Glomerular endothelial cell (primary cell): ENCODE measurements at places on chromosomes 3 and 15. TPM values are rescaled to one million over a fixed set of nuclear protein-coding genes. Genes with fewer than 3 reads are reported as not detected.

- no peak for DNase-seq
Observed at GRCh38 chr15:77966540-77967234, 110.8 kb downstream of the TBC1D2B start.

GRCh38 chr3:124714223-124714853 is 15.9 kb upstream of the UMPS start:
- DNase-seq: no peak

DNA sequence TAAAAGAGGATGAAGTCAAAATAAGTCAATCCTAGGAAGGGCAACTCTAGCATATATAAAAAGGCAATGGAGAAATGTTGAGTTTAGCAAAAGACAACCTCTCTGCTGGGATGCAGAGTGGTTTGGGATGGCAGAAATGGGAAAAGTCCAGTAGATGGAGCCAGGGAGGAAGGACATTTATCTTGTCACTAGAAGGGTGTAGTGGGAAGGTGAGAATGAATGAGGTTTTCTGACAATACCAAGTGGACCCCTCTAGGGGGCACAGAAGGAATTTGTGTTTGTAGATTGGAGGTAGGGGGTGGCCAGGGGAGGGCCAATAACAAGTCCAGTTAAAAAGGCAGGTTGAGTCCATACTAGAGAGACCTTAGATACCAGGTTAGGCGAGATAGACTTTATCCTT is 80.0 kb downstream of the THSD4 start:
- DNase-seq: no peak

DNA sequence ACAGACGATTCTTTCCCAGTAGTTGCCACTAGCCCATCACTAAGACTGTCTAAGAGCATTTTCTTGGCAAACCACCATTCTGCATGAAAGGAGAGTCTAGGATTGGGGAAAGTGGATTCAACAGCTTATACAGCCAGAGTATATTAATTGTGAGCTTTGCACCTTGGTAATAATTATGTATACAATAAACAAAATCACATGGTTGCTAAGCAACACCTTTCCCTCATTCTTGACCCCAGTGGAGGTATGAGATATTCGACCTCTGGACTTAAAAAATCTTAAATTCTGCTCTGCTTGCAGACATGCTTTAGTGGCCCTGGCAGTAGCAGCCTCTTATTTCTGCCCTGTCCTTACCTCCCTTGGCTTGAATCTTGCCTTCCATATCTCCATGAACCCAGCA is 73.1 kb downstream of the PPP2R3A start:
- no peak for DNase-seq

- no peak for DNase-seq
Observed at GRCh38 chr3:106611841-106612240, 743.0 kb upstream of the CBLB start.

- DNase-seq: no peak
Observed at GRCh38 chr3:179713643-179714090, 60.8 kb downstream of the USP13 start.

DNA sequence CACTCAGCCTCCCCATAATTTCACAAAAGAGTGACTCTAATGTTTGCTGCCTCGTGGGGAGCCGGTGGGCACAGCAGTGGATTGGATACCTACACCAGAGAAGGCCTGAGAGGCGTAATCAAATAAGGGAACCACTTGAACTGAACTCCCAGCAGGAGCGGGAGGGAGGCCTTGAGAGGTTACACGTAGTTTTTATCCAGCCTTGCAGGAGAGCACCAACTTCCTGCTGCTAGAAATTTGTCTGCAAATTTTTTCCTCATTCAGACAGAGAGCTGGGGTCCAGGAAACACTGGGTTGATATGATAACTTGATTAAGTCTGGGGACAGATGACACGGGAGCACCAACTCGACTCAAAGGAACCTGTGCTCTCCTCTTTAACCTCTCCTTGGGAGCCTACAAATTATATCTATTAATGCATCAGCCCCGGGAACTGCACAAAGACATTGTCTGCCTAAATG is 69.8 kb downstream of the HES1 start:
- no peak for DNase-seq

GRCh38 chr3:123834631-123835030 is 49.5 kb downstream of the MYLK start:
- peak; percentile 14 for DNase-seq

DNA sequence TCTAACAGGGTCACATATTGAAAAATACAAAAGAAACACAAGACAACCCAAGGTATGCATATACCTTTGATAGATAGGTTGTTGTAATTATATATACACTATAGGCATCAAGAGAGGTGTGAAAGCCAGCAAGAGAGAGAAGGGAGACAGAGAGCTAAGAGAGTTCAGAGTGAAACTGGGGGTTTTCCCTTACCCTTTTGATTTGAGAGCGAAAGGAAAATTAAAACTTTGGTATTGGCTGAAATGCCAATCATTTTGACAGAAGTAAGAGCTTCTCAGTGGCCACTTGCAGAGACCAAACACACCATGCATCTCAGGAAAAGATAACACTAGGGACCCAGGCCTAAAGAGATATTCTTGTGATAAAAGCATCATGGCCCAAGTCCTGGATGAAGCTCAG is 183.6 kb downstream of the SHOX2 start:
- DNase-seq: no peak

- DNase-seq: no peak
Observed at GRCh38 chr3:69715204-69715603, 24.1 kb upstream of the MITF start.

DNA sequence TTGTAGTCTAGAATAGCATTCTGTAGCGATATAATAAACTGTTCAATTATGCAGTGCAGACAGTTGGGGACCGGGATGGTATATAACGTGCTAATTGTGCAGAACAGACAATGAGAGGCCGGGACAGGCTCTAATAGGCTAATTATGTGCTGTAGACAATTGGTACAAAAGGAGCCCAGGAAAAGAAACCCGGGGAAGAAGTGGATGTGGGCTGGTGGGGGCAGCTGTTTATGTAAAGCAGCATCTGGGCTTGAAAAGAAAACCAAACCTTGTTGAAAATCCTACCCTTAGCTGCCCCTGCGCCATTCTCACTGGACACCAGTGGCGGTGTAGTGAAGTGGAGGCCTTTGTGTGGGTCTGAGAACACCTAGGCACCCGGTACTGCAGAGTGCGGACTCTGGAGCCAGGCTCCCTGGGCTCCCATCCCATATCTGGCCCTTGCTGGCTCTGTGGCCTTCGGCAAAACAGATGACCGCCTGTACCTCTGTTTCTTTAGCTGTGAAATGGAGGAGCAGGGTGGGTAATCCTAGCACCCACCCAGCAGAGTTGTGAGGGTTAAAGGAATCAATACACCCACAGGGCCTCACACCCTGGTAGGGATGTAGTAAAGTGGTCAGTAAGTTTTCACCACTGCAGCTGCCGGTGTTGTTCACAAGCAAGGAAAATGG is 51.5 kb downstream of the CMTM6 start:
- DNase-seq: no peak

- no peak for DNase-seq
Observed at GRCh38 chr3:63911873-63912767, at the start of gene SCAANT1. Gene SCAANT1, minus strand, starts transcription at chr3:63912383.

DNA sequence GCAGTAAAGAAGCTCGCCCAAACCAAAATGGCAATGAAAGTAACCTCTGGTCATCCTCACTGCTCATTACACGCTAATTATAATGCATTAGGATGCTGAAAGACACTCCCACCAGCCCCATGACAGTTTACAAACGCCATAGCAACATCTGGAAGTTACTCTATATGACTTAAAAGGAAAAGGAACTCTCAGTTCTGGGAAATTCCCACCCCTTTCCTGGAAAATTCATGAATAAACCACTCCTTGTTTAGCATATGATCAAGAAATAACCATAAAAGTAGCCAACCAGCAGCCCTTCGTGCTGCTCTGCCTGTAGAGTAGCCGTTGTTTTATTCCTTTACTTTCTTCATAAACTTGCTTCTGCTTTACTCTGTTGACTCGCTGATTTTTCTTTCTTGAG is 164.6 kb downstream of the SMAD6 start:
- DNase-seq: no peak

DNA sequence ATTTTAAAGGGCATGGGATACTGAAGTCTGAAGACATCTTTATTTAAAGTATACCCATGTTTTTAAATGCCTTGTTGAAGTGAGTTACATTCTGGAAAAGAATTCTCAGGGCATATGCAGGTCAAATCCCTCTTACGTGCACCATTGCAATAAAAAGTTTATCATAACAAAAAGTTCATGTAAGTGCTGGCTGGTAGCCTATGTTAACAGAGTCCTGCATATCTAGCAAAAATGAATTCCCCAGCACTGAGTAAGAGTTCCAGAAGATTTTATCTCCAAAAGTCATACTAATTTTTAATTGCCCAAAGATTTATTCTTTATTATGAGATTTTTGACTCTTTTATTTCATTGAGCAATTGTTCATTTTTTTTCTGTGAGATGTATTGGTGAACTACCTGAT is 104.7 kb upstream of the ROBO1 start:
- DNase-seq: peak; percentile 62

GRCh38 chr3:9324944-9325343 is 37.9 kb upstream of the THUMPD3 start:
- no peak for DNase-seq

DNA sequence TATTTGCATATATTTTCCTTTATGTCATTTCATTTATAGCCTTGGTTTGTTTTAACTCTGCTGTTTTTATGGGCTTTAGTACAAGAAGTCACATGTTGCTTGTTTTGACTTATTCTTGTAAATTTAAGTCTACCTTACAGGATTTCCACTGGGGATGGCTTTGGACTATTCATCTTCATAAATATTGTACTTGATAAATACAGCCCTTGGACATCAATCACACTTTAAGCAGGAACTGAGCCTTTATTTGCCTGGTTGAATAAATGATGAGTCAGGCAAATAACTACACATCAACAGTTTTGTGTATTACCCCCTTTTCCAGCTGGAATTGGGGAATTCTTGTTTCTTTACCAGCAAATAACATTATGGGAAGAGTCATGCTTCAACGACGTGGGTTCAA is 286.0 kb downstream of the CNTN3 start:
- no peak for DNase-seq

DNA sequence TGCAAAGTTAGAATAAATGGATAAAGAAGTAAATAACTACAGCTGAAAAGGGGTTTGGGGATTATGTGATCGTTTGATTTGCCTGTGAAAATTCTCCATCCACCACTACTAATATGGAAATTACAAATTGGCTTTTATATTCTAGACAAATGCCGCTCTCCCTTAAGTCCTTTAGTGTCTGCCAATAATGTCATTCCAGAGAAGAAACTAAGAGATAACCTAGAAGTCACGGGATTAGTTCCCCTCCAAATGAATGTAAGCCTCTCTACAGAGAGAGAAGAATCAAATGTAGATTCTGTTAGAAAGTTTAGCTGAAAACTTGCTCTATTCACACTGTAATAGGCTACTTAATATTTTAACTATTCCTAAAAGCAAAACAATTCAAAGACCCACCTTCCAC is 92.0 kb downstream of the ALDH1A2 start:
- no peak for DNase-seq

DNA sequence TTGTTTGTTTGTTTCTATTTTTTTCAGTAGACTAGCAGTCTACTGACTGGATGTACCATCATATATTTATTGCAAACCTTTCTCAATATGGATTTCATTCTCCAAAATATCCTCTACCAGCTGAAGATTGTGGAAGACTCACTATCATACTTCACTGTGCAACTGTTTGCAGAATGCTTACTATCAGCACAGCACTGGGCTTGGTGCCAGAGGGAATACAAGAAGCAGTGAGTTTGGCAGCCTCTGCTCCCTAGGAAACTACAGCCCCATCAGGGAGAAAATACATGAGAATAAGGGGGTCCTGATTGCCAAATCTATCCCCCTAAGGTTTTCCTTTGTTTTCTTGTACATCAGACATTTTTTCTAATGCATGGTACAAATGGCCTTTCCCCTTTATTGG is 27.5 kb downstream of the AQP9 start:
- DNase-seq: no peak

DNA sequence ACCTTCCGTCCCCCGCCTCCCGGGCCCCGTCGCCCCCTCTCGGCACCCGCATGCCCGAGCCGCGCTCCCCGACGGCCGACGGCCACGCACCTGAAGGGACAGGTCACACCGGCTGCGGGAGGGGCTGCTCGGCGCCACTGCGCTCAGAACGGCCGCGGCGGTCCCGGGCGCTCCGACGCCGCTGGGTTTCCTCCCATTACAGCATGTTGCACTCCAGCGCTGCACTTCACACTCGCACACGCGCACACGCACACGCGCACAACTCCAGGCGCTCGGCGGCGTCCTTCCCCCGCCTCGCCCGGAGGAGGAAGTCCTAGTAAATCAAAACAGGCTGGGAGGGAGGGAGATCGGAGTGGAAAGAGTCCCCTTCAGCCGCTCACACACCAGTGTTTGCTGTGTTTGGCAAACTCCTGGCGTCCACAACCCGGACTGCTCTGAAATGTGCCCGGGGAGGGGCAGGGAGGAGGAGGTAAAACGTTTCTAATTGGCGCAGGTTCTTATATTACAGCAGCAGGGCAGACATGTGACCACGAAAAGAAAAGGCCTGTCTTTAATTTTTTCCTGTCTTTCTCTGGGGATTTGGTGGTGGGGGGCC is 76.7 kb upstream of the VGLL4 start:
- peak; percentile 7 for DNase-seq

- DNase-seq: no peak
Observed at GRCh38 chr15:49286649-49287404, 116.8 kb downstream of the GALK2 start.

GRCh38 chr3:146590521-146590920 is 14.6 kb downstream of the PLSCR5 start:
- DNase-seq: no peak

- DNase-seq: no peak
Observed at GRCh38 chr15:91716536-91716935, 137.0 kb upstream of the SLCO3A1 start.

DNA sequence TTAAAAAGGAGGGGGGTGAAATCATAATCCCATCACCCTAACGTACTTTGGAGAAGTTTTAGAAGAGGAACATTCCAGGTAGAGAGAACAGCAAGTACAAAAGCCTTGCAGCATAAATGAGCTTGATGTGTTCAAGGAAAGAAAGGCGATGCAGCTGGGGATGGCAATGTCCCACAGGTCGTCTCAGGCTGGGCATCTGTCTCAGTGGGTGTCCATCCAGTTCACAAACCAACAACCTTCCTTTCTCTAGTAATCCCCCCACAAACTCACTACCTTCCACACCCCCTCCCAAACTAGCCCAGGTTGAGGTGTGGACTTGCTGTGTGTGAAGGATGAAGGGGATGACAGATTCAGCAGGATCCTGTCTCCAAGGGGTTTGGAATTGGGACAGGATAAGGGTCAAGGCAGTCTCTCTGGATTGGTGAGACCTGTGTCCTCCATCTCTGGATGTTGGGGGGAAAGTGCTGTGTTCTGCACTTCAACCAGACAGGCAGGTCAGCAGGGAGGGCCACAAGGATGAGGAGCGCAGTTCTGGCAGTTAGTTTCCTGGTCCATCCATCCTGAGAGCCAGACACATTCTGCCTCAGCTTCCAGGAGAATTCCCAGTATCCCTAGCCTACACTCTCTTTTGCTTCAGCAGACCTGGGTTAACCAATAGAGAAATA is 1.7 kb upstream of the ESYT3 start:
- DNase-seq: no peak

GRCh38 chr3:118000219-118000618 is 1034.4 kb downstream of the IGSF11 start:
- DNase-seq: no peak

CLDN1 gene
- 18.1 and 63.1 TPM in 2 replicates for total RNA-seq

GNAT1 gene
- total RNA-seq: not detected in 2 replicates

LSAMP gene
- total RNA-seq: 2.1 and 12.9 TPM in 2 replicates

FBXL2 gene
- total RNA-seq: 20.2 and 31.0 TPM in 2 replicates

KBTBD13 gene
- not detected in 2 replicates for total RNA-seq

SHC4 gene
- 1.1 and 2.8 TPM in 2 replicates for total RNA-seq

IQCF5 gene
- not detected in 2 replicates for total RNA-seq

TGM5 gene
- total RNA-seq: not detected in 2 replicates

TJP1 gene
- total RNA-seq: 99.0 and 142 TPM in 2 replicates

MAP1A gene
- 9.4 and 10.8 TPM in 2 replicates for total RNA-seq

NR2F2 gene
- 64.5 and 68.8 TPM in 2 replicates for total RNA-seq

POLQ gene
- total RNA-seq: 0.68 and 1.6 TPM in 2 replicates
